ENCODE measurements at places on chromosomes 6 and 20.

DNA sequence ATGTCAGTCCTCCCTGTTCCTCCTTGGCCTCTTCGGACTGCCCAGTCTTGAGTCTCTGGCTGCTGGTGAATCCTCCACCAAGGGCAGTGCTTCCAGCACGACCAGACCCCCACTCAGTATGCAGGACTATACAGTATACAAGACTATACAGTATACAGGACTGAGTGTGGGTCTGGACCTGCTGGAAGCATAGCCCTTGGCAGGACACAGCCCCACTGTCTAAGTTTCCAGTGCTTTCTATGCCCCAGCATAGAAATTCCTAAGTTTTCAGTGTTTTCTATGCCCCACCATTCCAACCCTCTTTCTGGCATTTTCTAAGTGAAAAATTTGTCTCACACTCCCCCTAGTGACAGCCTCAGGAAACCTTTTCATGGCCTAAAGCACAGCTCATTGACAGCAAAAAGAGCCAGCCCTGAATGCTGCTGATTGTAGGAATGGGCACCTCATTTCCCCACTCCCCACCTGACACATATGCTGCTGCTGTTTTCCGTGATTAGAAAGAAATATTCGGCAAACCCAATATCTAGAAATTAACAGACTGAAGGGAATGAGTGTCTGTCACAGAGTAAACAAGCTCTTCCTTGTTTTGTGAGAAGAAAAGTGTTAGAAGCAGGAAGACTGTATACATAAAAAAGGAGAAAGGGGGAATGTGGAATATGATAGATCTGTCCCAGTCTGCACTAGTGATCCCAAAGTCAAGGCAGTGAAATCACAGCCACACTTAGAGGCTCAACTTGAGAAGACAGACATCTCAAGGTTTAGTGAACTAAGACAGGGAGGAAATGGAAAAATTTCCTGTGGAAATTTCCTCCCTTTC, 206.9 kb downstream of the IBTK start:
- DNase-seq = no peak

DNA sequence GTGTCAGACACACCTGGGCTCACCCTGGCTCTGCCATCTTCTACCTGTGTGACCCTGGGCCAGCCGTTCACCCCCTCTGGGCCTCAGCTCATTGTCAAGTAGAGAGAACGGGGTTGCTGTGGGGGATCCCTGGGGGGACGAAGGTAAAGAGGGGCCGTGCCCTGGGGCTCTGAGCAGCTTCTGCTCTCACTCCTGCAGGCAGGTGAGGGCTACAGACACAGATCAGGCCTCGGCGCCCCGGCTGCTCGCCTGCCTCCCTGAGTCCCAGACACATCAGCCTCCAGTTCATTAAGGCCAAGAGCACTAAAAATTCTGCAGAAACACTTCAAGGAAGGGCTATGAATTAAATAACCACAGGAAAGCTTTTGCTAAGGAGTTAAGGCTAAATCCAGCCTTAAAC, 394.4 kb downstream of the CDH4 start:
- no peak for DNase-seq

DNA sequence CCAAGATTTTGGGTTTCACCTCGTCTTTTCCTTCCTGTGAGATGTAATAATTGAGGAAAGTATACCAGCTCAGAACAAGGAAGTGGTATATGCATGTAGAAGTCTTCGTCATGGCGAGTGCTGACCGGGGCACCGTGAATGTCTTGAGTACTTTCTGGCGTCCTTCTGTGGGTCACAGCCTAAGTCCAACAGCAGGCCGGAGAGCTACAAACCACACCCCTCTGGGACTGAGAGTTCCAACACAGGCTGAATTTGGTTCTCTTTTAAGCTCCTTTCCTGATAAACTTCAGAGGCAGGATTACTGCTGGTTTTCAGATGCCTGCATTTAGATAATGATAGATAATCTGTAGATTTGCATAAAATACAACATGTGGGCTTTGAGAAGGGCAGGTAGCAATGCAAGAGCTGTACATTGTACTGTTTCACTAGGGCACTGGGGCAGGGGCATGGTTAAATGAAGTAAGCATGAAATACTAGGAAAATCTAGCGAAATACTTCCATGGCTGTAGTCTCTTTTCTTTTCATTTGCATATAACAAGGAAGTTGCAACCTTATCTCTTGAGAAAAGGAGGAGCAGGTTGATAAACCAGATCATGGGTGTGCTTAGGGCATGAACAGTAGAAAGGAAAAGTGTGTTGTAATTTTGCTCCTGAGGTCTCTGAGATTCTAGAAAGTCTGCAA, at the start of gene ADTRP:
Gene ADTRP, minus strand, starts transcription at position 156 of the 681 bp plus-strand sequence. Its CDS starts 44 bp downstream, at position 112.
- DNase-seq = no peak

- no peak for DNase-seq
Observed at GRCh38 chr6:157551041-157551832, 170.2 kb downstream of the ZDHHC14 start.

DNA sequence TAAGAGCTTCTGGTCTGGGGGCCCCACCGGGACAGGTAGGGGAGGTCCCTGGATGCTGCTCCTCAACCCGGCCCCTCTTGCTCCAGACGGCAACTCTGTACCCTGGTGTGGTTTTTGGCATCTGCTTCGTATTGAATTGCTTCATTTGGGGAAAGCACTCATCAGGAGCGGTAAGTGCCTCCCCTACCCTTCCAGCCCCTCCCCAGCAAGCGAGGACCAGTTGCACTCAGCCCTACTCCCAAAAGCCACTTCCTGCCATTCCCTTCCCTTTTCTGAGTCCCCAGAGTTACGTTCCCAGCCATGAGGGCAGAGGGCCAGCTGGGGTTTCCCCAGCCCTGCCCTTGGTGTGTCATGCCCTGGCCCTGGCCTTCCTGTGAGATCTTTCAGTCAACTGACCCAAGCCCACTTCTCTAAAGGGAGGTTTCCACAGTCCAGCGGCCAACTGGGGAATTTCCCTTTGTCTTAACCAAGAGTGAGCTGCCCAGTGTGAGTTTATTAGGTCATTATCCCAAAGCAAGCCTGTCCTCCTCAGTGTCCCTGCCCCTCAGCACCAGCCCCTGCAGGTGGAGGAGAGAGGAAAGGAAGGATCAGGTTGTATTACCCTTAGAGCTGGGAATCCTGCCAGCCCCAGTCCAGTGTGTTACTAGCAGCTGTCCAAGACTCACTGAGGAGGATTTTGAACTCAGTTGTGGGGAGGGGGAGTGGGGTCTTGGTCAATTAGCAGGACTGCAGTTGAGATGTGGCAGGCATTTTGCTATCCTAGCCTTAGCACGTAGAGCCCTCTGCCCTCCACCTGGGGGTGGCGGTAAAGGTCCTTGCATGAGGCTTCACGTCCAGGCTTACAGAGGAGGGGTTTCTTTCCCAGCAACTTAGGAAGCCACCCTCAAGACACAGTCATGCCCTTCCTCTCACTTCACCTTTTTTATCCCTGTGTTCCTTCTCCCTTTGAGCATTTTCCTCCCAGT, 45.8 kb downstream of the TM9SF4 start:
- peak; percentile 37 for DNase-seq

DNA sequence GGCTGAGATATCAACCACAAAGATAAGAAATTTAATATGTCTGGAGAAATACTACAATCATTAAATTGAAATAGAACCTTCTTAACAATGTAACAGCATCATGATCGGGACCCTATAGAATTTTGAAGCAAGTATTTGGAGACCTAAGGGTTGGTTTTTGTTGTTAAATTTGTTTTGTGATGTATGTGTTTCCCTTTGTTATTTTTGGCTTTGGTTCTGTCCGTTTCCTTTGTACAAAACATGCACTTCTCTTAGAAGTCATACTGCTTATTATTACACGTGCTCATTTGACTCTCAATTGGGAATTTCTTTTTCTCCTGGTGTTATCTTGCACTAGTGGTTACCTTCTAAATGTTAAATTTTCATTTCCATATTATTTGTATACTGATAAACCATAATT, 4.0 kb upstream of the PLN start:
- no peak for DNase-seq

DNA sequence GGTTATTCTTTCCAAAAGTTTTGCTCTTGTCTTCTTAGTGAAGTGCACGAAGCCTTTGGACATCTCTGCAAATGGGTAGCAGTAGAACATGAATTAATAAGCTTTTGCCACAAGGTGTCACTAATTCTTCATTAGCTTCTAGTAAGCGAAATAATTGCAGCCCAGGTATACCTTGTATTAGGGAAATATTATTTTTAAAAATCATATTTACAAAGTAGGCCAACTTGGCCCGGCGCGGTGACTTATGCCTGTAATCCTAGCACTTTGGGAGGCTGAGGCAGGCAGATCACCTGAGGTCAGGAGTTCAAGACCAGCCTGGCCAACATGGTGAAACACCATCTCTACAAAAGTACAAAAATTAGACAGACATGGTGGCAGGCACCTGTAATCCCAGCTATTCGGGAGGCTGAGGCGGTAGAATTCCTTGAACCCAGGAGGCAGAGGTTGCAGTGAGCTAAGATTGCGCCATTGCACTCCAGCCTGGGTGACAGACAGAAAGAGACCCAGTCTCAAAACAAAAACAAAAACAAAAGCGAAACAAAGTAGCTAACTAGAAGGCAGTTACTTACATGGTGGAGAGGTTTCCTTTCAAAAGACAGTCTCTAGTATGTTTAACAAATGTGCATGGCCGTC, 8.8 kb upstream of the RSPH3 start:
- no peak for DNase-seq

DNA sequence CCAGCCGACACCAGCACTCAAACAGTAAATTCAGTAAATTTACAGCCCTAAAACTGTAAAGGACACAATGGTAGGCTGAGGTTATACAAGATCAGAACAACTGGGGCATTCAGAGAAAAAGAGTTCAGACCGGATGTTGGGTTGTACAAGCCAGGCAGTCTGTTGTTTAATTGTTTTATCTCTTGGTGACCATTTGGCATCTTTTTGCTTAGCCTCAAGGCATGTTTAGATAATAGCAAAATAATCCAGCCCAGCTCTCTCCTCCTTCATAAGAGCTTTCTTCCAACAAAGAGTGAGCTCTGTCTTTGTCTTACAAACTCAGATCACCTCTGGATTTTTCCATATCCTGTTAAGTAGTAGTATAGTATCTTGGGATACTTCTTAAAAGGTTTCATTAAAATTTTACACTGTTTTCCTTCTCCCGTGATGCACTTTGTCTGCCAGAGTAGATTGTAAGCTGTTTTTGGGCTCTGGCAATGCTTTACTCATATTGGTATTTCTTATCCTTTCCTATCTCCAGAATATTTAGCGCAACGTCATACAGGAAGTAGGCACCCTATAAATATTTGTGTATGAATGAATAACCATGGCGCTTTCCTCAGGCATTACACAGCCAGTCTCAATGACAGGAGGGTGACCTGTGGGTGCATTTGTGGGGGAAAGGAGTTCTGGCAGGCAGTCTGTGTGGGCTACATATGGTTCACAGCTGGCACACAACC, 35.6 kb upstream of the TRAM2 start:
- no peak for DNase-seq

DNA sequence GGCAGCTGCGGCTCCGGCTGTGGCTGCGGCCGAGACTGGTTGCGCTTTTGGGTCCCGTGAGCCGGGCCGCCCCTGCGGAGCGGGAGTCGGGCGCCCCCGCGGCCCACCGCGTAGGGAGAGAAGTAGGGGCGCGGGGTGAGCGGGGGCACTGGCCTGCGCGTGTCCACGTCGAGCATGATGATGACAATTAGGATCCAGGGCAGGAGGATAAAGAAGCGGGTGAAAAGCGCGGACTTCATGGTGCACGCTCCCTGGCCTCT, 739 bp downstream of the B3GAT2 start:
- DNase-seq = no peak

DNA sequence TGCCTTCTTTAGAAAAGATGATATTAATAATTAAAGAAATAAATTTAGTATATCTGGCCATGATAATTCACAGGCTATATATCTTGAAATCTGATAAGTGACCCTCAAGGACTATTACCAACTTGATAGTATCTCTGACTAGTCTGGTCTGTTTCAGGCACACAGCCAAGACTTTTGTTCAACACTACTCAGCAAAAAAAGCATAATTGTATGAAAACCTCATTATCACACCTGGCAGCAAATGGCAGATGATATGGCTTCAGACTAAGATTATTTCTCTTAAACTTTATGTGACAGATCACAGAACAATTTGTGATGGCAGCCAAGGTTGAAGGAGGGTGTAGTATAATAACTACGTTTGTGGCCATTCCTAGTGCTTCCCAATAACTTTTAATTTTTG, 114.7 kb downstream of the RWDD2A start:
- no peak for DNase-seq

GRCh38 chr6:14353798-14354197, 236.2 kb downstream of the CD83 start:
- DNase-seq = no peak

- DNase-seq = no peak
Observed at GRCh38 chr6:73983367-73983766, 287.4 kb downstream of the CD109 start.

GRCh38 chr20:1266167-1266973, at the start of gene SNPH:
TSS of gene SNPH (plus strand) at chr20:1266294. CDS start at chr20:1296240, 29,946 bp downstream.
- peak; percentile 74 for DNase-seq

DNA sequence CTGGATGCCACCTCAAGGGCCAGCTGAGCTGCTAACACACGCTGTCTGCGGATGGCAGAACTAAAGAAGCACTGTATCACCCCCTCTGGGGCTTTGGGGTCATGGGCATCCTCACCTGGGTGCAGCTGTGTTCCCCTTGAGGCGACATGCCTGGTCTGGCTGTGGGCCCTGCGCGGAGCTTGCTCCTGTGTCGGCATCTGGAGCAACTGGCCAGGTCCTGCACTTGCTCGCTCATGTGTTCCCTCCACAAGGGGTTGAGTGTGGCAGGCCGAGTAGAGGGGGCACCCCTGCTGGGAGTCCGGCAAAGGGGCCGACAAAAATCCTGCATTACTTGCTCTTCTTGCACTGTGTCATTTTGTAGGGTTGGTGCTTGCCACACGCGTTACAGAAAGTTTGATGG, 189.0 kb downstream of the CDKAL1 start:
- no peak for DNase-seq

GRCh38 chr6:52666071-52666470, 4.8 kb upstream of the TMEM14A start:
- no peak for DNase-seq

DNA sequence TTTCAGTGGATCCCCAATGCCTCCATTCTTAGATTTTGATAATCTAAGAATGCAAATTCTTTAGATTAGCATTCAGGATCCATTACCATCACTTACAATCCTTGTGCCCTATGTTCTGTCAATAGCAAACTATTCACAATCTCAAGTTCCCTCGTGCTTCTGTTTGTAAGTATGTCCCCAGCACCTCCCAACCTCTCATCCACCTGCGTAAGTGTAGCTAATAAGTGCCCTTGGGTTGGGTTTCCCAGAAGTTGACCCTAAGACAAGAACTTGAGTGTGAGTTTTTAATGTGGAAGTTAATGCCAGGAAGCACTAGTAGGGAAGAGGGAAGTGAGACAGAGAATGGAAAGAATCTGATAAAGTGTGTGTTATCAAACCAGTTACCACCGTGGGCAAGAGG, 72.6 kb upstream of the PAK5 start:
- no peak for DNase-seq

DNA sequence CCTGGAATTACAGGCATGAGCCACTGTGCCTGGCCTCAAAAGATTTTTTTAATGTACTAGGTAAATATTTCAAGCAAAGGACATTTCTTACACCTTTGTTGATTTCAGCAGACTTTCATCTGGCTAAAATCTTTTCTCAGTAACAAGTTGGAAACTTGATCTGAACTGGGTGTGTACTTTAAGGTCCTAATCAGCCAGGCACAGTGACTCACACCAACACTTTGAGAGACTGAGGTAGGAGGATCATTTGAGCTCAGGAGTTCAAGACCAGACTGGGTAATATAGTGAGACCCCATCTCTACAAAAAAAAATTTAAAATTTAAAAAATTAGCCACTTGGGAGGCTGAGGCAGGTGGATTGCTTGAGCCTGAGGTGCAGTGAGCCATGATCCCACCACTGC, 7.0 kb upstream of the RALGAPA2 start:
- DNase-seq = no peak

Data from stimulated activated CD4-positive, alpha-beta T cell treated with anti-CD3 and anti-CD28 coated beads, Interleukin-4, amount 100 ng/mL, for 1 hour (primary cell).